ENCODE measurements at places on chromosomes 4 and X.

GRCh38 chr4:124179506-124180186 lies 532.9 kb downstream of the ANKRD50 start:
- no peak for DNase-seq

DNA sequence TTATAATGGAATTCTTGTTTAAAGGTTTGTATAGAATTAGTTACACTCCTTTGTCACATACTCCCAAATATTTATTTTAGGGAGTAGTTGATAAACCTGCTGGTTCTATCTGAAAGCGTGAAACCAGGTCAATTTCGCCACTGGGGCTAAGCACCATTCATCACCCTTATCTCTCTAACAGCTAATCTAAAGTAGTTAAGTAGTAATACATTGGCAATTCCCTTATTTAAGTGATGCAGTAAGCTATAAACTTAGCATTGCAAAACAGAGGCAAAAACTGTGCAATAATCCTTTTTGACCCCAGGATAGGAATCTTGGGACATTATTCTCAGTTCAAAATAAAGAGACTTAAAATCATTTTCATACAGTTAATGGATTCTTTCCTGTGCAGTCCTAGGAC lies 33.7 kb upstream of the PTPN13 start:
- DNase-seq = no peak

DNA sequence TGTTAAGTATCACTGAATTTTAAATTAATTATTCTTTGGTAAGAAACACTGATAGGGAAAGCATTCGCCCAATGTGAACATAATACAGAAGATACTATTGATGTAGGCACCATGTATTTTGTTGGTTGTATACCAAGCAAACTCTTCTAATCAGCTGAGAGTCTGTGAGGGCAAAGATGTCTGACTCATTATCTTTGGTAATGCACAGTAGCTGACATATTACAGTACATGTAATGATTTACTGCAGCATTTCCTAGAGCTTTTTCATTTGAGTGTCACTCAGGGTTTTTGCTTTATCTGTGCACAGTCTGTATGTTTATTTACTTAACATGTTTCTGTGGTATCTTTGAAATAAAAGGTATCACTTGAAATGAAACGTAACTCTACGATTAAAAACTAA lies 49.2 kb downstream of the CENPVL3 start:
- DNase-seq = no peak

- no peak for DNase-seq
Measured at GRCh38 chrX:48728653-48729052, 32.1 kb downstream of the SUV39H1 start.

- no peak for DNase-seq
Measured at GRCh38 chr4:142663828-142664227, 182.3 kb downstream of the INPP4B start.

DNA sequence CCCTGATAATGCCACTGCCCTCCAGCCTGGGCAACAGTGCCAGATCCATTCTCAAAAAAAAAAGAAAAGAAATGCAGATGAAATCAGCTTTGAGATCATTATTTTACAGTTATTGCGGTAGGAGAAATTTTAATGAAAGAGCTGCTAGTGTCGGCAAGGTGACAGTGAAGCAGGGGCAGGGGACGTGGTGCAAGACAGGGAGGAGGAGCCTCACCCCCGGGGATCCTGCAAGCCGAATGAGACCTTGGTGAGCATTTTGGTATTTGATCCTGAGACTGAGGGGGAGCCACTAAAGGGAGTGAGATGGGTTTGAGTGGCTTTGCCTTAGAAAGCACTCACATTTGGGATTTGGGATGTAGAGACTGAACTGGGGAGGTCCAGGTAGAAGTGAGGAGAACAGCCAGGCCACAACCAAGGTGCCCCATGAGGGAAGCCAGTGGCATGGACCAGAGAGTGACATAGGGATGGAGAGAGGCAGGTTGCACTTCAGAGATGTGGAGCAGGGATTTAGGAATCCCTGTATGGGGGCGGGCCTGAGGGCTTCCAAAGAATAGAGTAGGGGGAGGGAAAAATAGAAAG lies 23.6 kb downstream of the RBM10 start:
- no peak for DNase-seq

GRCh38 chrX:31329298-31329697 lies 257.5 kb upstream of the FTHL17 start:
- DNase-seq = no peak

DNA sequence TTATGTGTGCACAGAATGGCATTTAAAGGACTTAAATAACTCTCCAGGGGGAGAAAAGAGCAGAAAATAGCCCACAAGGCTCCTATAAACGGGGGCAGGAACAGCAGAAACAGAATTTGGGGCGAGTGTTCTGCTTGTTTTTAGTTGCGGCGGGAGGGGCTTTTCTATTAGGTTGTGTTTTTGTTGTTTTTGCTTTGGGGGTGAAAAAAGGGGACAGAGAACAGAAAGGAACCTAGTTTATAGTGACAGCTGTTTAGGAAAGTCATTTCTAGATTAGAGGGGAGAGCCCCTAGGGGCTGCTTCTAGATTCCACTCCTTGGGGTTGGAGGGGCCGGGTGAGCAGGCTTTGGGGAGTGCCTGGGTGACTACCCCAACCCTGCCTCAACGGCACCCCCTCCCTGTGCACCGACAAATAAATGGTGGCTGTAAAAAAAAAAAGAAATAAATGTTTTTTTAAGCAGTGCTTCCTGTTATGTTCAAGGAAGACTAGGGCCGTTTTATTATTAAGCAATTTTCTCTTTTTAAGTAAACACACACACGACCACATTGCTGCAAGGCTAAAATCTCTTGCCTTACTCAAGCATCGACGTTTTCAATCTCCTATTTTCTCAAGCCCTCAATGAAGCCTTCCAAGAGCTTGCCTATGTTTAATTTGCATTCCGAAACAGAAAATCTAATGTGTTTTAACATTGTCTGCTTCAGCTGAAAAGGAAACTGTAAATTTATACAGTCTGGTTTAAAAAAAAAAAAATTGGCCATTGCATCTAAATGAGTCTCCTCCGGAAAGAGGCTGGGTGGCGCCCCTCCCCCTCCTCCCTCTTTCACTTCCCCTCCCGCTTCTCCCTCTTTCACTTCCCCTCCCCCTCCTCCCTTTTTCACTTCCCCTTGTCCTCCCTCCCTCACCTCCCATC lies 123.3 kb upstream of the TBL1X start:
- peak; percentile 2 for DNase-seq

- no peak for DNase-seq
Measured at GRCh38 chr4:82706349-82707000, 92.1 kb downstream of the SCD5 start.

DNA sequence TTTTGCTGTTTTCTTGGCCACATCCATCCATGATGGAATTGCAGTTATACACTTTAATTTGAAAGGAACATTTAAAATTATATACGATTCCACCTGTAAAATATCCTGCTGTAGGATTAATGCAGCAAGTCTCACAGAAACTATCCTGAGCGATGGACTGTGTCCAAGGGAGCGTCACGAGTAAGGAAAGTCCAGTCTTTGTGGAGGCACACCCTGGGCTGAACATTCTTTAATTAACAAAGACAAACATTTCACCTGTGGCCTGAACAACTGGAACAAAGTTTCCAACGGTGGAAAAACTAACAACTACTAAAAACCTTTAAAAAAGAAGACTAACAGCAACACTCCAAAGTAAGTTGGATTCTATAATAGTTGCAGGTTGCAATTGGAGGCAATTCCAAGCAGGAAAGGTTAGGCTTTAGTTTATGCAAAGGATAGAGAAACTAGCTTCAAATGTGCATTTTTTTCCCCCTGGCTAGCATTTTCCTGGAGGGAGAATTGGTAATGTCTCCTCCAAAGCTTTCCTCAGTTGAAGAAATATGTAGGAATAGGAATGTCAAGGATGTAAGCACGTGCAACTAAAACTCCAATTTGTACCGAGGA lies 11.0 kb downstream of the EREG start:
- no peak for DNase-seq

DNA sequence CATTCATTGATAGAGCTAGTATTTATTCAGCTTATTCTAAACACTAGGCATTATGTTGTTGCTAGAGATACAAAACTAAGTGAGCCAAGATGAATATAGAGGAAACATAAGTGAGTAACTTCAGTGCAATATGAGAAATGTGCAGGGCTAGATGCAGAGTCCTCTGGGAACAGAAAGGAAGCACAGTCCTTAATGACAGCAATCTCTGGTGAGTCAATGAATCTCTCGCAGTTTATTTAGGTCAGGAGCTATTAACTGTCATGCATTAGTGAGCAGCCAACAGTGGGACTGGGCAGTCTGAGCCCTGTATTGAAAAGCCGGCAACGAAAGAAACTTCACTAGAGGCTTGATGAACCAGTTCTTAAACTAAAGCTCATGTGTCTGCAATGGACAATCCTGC lies 598.1 kb upstream of the MAGEB2 start:
- DNase-seq = no peak

- no peak for DNase-seq
Measured at GRCh38 chr4:11495818-11496217, 67.1 kb upstream of the HS3ST1 start.

DNA sequence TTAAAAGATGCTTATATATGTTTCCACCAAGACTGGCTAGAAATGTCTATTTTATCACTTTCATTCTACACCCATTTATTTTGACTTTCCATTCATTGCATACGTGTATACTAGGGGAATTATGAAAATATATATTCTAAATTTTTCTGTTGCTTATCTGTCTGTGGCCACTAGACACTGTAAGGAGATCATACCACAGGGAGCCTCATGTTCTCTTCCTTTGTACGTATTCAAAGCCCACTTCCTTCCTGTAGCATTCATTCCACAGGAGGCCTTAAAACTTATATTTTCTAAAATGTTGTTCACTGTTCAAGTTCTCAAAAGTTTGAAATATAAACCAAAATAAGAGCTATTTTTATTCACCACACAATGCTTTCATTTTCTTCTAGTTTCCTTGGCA lies 1848.9 kb upstream of the TENM3 start:
- DNase-seq = no peak

- DNase-seq = no peak
Measured at GRCh38 chrX:69127466-69127865, 37.8 kb downstream of the PJA1 start.

DNA sequence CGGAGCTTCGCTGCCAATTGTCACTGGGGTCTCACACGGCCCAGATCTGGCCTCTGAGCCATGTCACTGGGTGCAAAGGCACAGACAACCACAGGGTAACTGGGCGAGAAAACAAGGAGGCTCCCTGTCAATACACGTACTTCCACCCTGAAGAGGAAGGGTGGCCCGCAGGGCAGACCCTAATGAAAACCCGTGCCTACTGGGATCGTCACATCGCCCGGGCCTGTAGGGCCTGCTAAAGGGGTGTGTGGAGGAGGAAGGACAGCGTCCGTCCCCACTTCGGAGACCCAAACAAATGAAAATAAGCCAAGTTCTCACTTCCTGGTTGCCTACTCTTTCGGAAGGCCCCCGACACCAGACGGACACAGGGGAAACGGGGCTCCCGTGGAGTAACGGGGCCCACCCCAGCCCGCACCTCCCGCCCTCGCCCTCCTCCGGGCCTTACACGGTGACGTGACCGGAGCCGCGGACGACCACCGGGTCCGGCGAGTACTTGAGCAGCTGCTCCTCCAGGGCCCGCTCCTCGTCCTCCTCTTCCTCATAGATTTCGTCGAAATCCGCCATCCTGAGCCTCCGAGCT lies 578 bp downstream of the CHIC2 start:
- DNase-seq = no peak

DNA sequence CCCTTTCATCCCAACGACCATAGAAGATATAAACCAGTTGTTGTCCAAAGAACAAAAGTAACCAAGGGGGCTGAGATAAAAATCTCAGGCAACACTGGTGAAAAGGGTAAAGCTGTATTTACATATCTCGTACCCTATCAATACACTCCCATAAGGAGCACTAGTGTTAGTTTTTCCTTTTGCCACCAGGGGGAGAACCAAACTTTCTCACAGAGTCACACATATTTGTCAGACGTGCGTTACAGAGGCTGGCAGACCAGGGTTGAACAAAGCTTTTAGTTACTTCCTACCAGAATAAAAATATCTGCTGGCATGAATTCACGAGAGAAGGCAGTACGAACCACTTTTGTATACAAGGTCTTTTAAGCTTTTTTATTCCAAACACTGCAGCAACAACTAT lies 88.3 kb downstream of the AMELX start:
- DNase-seq = no peak

- no peak for DNase-seq
Measured at GRCh38 chr4:186902361-186902760, 178.7 kb upstream of the FAT1 start.

DNA sequence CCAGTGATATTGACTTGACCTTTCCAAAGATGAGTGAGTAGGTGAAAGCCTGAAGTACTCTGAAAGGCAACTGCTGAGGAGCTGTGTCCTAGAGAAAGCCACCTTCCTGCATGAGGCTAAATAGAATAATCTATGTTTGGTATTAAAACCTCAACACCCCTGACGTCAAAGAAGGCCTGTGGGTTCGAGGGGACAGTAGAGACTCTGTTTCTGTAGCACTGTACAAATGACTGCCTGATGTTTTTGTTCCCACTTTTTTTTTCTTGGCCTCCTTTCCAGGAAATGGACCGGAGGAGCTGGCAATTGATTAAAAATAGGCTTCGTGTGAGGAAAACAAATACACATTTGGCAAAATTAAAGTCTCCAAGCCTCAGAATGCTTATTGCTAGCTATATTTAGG lies 29.5 kb downstream of the TMEM255A start:
- DNase-seq = no peak

DNA sequence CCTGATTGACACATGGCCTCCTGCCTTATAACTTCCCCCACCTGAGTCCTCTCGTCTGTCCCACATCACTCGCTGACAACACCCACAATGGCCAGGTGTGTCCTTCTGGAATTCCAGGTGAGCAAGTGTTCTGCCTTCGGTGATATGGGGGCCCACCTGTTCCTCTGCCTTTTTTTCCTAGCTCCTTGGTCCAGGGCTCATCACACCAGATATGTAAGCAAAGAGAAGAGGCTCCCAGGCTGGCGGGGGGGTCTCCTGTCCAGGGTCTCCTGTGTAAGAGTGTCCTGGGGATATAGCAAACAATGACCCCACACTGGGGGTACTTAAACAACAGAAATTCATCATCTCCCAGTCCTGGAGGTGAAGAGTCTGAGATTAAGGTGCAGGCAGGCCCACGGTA lies 25.2 kb downstream of the P2RY8 start:
- DNase-seq = no peak

DNA sequence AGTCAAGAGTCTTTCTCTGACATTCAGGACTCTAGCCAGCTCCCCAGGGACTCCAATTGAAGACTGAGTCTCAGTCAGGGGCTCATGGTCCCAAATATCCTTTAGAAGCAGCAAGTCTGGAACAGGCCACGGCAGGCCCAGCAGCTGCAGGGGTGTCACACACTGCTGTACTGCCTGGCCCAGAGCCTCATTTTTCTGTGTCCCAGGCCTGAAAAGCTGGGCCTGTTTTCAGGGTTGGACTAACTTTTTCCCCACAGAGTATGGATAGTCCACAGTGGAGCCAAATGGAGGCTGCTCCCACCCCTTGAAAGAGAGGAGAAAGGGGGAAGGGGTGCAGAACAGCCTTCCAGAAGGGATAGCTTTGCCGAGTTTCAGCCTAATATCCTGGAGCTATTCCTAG lies 146.8 kb upstream of the NALF2 start:
- DNase-seq = no peak

All from hypothalamus (tissue), 51 donors.